Spinal cord (tissue), 10 donors: ENCODE measurements at places on chromosomes 1 and 21.

DNA sequence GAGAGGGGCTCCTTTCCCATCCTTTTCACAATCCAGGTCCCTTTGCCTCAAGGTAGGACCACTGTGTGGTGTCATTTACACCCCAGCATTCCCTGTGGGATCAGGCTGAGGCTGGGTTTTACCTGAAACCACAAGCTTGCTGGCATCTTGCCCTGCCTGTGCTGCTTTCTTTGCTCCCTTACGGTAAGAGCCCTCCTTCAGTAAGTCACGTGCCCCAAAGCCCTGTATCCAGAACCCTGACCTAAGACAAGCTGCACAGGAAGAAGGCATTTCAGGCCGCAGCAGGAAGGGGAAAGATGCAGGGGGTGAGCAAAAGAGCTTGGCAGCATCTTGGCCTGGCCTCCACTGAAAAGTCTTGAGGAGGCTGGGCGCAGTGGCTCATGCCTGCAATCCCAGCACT is 58.4 kb downstream of the KLHDC7A start:
- DNase-seq: no peak

GRCh38 chr1:92769856-92770255 is 15.1 kb downstream of the EVI5 start:
- no peak for DNase-seq

DNA sequence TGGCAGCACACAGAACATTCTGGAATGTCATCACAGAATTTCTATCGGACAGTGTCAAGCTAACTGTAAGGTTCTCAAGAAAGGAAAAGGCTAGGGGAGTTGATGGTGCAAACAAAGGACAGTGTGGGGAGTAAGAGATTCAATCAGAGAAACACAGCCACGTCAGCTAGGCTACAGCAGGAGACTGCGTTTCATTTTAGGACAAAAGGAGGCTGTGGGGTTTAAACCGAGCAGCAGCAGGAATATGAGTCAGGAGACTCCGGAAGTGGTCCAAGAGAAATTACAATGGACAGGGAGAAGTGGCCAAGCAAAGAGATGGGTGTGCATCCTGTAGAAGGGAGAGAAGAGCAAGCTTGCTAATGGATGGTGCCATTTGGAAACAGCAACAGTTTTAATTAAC is 37.4 kb upstream of the C1orf198 start:
- no peak for DNase-seq

- no peak for DNase-seq
Measured at GRCh38 chr21:42833859-42834725, 45.2 kb downstream of the WDR4 start.

- peak; percentile 50 for DNase-seq
Measured at GRCh38 chr1:24199291-24199900, 12.3 kb upstream of the IFNLR1 start.

- no peak for DNase-seq
Measured at GRCh38 chr1:61743716-61744580, 1.7 kb downstream of the PATJ start.

- peak; percentile 80 for DNase-seq
Measured at GRCh38 chr1:2212532-2213491, 15.3 kb upstream of the SKI start.

DNA sequence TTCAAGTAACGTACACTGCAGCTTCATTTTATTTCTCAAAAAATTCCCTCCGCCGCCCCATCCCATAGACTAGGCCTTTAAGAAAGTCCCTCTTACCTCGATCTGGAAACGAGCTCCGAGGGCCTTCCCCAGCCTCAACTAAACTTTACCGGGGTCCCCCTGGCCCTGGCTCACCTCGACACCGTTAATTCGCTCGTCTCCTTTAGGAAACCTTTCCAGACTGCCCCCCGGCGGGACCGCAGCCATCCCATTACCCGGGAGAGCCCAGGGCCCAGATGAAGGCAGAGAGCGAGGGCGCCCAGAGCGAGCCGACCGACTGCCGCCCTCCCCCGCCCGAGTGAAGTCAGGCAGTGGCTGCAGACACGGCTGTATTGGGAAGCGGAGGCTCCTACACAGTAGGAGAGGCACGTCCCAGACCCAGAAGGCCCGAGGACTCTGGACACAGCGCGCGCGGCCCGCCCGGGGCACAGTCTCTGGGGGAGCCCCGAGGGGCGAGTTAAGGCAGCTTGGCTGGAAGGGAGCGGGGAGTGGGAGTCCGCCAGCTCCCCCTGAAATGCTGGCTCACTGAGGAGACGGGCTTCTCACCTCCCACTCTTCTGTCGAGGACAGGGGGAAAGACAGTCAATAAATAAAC is 14.6 kb downstream of the SEMA6C start:
- peak; percentile 48 for DNase-seq

DNA sequence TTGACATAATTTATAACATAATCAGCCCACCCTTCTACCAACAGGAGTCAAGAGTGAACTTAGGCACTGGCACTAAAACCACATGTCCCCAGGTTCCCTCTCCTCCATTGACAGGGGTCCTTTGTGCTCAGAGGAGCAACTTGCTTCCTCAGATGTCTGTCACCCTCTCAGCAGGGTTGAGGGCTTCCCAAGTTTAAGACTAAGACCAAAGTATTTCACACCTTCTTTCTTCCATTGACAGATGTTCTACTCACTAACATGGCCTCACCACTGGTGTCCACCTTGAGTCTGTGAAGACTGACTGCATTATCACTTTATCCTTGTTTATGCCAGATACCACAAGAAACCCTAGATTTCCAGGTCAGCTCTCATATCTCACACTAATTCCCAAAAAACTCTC is 56.5 kb downstream of the CCDC18 start:
- DNase-seq: no peak

DNA sequence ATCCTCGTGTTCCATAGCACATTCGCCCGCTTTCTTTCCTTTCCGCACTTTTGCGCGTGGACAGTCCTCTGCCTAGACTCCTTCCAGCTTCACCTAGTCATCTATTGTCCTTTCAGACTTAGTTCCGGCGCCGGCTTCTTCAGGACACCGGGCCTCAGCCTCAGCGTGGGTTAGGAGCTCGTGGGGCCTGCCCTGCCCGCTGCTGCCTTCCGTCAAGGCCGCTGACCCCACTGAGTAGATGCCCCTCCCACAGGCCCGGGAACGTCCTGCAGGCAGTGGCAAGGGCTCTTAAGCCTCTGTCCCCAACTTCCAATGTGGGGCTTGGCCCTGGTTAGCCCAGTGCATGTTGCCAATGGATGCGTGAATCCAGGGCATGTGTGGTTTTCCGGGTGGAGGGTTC is 11.4 kb downstream of the DMRTB1 start:
- DNase-seq: no peak

- DNase-seq: no peak
Measured at GRCh38 chr21:36122977-36123376, 11.9 kb upstream of the CBR3 start.

DNA sequence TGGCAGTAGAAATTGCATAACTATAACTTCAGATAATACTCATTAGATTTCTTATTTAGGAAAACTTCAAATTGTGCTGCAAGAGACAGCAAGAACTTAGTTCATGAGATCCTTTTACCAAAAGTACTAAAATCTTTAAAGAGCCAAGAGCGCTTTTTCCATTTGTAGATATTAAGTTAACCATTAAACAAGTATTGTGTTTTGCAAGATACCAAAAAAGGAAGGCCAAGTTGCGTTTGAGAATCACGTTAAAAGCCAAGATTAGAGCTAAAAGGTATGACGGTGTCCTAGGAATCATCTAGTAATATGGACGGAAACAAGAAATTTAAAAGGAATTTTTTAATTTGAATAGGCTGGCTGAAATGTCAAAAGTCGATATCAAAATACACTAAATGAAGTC is 361.3 kb upstream of the LYPLAL1 start:
- no peak for DNase-seq

GRCh38 chr1:215719552-215719951 is 152.4 kb downstream of the KCTD3 start:
- no peak for DNase-seq

DNA sequence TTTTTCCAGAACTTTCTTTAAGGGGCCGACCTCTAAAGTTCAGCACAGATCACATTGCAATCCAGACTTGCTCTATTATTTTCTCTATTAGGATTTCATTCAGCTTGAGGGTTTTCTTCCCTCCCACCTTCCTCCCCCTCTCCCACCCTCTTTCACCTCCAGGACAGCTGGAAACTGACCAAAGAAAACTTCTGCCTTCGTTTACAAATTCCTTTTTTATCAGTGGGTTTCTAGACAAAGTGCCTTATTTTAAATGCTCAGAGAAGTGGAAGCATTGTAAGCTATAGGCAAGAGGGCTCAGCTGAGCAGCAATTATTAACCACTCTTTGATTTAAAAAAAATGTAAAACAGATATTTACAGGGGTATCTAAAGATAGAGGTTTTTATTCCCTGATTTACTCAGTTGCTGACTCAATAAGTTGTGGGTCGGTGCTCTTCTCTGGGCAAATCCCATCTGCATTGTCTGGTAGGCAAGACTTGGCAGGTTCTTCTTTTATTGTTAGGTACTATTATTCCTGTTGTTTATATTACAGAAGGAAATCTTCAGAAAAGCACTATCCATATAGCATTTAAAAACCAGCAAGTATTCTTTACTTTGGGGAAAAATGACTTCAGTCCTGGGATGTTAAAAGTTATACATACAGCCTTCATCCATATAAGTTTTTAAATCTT is 277.0 kb upstream of the C1orf105 start:
- DNase-seq: no peak

DNA sequence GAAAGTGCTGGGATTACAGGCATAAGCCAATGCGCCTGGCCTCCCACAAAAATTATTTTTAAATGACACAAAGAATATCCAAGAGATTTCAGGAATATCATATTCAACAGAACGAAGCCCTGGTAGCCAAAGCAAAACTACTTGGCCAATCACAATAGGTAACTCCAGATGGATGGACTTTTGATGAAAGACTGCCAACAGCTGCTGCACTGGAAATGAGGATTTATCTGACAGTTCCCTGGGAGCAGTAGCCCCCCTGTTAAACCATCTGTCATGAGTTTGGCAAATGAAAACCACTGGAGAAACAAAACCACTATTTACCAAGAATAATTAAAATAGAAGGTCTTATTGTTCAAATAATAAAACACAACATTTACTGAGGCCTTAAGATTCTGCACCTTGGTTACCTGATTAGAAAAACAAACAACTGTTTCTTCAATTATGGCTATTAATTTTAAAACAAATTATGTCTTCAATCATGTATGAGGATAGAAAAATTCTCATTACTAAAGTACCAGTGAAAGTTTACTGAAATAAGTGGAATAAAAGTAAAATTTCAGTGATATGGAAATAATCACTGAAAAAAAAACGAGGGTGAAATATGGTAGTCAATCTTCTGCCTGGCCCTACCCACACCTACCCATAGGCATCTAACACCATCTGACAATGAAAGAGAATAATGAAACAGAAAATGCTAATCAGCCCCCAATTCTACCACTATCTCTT is 34.3 kb upstream of the PSMG1 start:
- peak; percentile 40 for DNase-seq

GRCh38 chr1:20775700-20776099 is 11.4 kb downstream of the HP1BP3 start:
- no peak for DNase-seq

- DNase-seq: no peak
Measured at GRCh38 chr1:53554592-53555305, 95.5 kb downstream of the DMRTB1 start.

- no peak for DNase-seq
Measured at GRCh38 chr1:119380304-119380703, 11.7 kb downstream of the HAO2 start.
